SJSA1 (cell line): ENCODE measurements at places on chromosomes 4 and X. TPM values are rescaled to one million over a fixed set of nuclear protein-coding genes. Genes with fewer than 3 reads are reported as not detected.

- DNase-seq, result no peak
- no peak overlapping the region for H3K27ac ChIP-seq
- H3K4me3 ChIP-seq, result no peak overlapping the region
Observed at GRCh38 chr4:38781854-38782261, 932 bp downstream of the TLR10 start.

DNA sequence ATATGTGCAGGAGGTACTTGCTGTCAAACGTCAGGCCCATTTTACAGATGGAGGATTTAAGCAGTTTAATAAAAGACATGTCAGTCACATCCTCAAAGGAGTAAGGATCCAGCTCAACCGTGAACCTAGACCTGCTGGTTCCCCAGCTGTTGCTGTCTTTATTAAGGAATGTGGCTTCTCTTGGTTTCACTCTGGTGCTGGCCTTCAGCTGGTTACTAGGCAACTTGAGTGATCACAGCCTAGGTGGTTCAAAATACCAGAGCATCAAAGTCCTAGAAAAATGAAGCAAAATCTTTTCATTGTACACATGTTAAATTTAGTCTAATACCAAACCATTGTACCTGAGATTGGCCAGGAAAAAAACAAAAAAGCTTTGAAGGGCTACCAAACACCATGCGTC lies 32.7 kb upstream of the GLRA2 start:
- no peaks in the 10 kb centered on the region for H3K27me3 ChIP-seq
- no peaks in the 10 kb centered on the region for H3K4me1 ChIP-seq
- peak overlapping the region; percentile 39; the same call in 1 of the 2 replicates for H3K27ac ChIP-seq
- no peaks in the 10 kb centered on the region for H3K36me3 ChIP-seq
- no peak for DNase-seq

The IRS4 gene
- total RNA-seq, result not detected in 2 replicates

DNA sequence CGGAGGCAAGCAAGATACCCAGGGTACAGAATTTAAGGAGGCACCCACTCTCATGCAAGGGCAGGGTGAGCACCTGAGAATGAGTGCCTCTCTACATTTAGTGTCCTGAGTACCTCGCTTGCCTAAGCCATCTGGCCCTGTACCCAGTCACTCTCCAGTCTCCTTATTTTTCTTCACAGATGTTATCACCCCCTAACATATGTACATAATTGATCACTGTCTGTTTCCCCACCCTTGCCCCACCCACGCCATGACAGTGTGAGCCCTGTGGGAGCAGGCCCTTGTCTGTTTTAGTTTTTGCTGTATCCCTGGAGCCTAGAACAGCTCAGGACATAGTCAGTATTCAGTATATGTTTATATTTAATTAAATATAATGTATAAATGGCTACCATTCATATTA lies 113.6 kb downstream of the SPRY1 start:
- no peak overlapping the region for H3K27ac ChIP-seq
- H3K36me3 ChIP-seq, result no peaks in the 10 kb centered on the region
- no peak for DNase-seq
- no peak overlapping the region for H3K4me3 ChIP-seq

DNA sequence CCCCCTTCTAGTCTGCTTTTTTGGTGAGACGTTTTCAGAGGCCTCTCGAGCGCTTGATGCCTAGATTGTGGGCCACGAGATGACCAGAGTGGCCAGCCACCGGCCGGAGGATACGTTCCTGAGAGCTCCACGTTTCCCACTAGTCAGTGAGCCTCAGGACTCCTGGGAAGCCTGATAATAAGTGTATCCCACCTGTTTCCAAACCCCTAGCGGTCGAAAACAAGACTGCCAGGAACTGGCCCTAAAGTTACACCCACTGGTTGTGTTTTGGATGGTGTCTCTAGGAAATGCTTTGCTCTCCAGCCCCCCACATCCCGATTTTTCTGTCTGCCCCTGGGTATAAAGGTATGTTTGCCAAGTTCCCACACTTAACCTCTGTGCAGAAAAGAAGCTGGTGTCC lies 4.6 kb upstream of the RS1 start:
- H3K4me1 ChIP-seq, result peaks cover 4% of the 10 kb centered on the region
- H3K4me3 ChIP-seq, result no peak overlapping the region
- no peaks in the 10 kb centered on the region for H3K36me3 ChIP-seq
- no peak for DNase-seq

The PRDM5 gene
- total RNA-seq, result 11.1 and 20.1 TPM in 2 replicates

The CA5B gene
- total RNA-seq, result 4.6 and 7.4 TPM in 2 replicates

DNA sequence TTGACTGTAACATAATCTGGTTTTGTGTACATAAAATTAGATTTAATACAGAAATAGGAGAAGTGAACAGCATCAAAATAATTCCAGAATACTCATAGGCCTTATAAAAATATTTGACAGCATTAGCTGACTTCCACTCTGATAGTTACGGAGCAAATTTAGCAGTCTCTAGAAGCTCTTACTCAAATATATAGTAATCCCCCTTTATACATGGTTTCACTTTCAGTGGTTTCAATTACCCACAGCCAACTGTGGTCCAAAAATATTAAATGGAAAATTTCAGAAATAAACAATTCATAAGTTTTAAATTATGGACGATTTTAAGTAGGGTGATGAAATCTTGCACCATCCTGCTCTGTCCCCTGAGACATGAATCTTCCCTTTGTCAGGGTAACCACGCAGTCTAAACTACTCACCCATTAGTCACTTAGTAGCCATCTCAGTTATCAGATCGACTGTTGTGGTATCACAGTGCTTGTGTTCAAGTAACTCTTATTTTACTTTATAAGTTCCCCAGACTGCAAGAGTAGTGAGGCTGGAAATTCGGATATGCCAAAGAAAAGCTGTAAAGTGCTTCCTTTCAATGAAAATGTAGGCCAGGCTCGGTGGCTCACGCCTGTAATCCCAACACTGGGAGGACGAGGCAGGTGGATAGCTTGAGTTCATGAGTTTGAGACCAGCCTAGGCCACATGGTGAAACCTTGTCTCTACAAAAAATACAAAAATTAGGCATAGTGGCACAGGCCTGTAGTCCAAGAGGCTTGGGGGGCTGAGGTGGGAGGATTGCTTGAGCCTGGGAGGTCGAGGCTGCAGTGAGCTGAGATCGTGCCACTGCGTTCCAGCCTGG lies 17.2 kb upstream of the RTL9 start:
- no peaks in the 10 kb centered on the region for H3K27me3 ChIP-seq
- H3K36me3 ChIP-seq, result no peaks in the 10 kb centered on the region
- no peak overlapping the region for H3K4me3 ChIP-seq
- H3K27ac ChIP-seq, result no peak overlapping the region
- DNase-seq, result peak; percentile 1

DNA sequence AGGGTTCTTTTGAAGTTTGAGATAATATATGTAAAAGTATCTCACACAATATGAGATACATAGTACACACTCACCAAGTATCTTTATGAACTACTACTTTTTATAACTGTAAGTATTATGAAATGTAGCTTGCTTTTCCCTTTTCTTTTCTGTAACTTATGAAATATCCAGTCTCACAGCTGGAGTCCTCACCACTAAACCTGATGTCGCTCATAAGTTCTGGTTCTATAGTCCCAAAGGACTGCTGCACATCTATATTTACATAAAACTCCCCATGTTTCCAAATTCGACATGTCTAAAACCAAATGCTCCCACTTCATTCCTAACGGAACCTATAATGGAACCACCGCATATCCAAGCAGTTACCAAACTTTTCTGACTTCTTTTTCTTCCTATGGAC lies 186.5 kb upstream of the SLC7A11 start:
- no peak overlapping the region for H3K4me3 ChIP-seq
- DNase-seq, result no peak
- H3K36me3 ChIP-seq, result no peaks in the 10 kb centered on the region
- no peaks in the 10 kb centered on the region for H3K4me1 ChIP-seq
- H3K27me3 ChIP-seq, result no peaks in the 10 kb centered on the region

- H3K36me3 ChIP-seq, result no peaks in the 10 kb centered on the region
- DNase-seq, result no peak
- H3K4me1 ChIP-seq, result no peaks in the 10 kb centered on the region
Observed at GRCh38 chrX:149286940-149287349, 218.2 kb downstream of the IDS start.

GRCh38 chrX:9651737-9652136 lies 113.9 kb downstream of the GPR143 start:
- peaks cover 8% of the 10 kb centered on the region for H3K4me1 ChIP-seq
- DNase-seq, result no peak
- no peaks in the 10 kb centered on the region; the same call in 1 of the 2 replicates for H3K36me3 ChIP-seq
- no peak overlapping the region for H3K4me3 ChIP-seq
- no peaks in the 10 kb centered on the region for H3K27me3 ChIP-seq

The CXCL6 gene
- not detected in 2 replicates for total RNA-seq

The OTUD5 gene
- 20.0 and 23.9 TPM in 2 replicates for total RNA-seq

The PTCHD1 gene
- total RNA-seq, result not detected in 2 replicates

GRCh38 chr4:4647041-4647440 lies 105.2 kb upstream of the STX18 start:
- no peaks in the 10 kb centered on the region for H3K27me3 ChIP-seq
- no peak overlapping the region for H3K27ac ChIP-seq
- no peak overlapping the region for H3K4me3 ChIP-seq

GRCh38 chrX:47723689-47724088 lies 64.7 kb upstream of the UXT start:
- H3K27ac ChIP-seq, result no peak overlapping the region
- no peaks in the 10 kb centered on the region for H3K4me1 ChIP-seq
- no peaks in the 10 kb centered on the region for H3K27me3 ChIP-seq

GRCh38 chr4:8860892-8861575 lies 10.6 kb downstream of the HMX1 start:
- peaks cover 68% of the 10 kb centered on the region for H3K27me3 ChIP-seq
- H3K4me1 ChIP-seq, result no peaks in the 10 kb centered on the region; the same call in 1 of the 2 replicates
- H3K4me3 ChIP-seq, result no peak overlapping the region
- DNase-seq, result no peak
- H3K27ac ChIP-seq, result no peak overlapping the region

DNA sequence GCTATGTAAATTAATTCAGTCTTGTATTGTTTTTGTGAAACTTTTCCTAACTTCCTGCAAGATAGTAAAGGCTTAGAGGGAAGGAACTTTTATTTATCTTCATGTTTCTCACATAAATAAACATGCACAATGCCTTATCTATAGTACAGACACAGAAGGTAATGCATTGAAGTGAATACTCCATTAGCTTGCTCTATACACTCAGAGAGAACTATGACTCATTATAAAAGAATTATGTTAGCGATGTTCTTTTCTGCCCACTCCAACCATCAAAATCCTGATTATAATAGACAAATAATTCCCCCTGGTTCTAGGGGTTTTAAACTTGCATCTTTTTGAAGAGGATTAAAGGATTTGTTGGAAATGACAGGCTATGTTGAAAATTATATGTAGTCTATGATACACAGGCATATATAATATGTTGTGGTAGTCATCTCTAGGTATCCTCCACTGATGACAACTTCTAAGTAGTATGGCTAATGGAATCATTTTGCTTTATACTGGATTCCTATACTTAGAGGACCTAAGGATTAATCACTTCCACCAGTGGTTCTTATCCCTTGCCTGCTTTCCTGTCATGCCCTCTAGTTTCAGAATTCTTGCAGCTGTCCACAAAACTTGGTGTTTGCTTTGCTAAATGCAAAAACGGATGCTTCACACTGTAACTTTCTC lies 115.7 kb downstream of the NDST4 start:
- no peaks in the 10 kb centered on the region for H3K36me3 ChIP-seq
- peak; percentile 5 for DNase-seq
- H3K4me3 ChIP-seq, result no peak overlapping the region
- no peak overlapping the region for H3K27ac ChIP-seq

GRCh38 chr4:147734496-147734895 lies 2.6 kb downstream of the ARHGAP10 start:
- no peak for DNase-seq
- no peak overlapping the region for H3K4me3 ChIP-seq
- H3K4me1 ChIP-seq, result peaks cover 67% of the 10 kb centered on the region
- H3K27ac ChIP-seq, result 0 out of 2 replicates have a peak overlapping the region, but pooled peaks have one; percentile 90
- peaks cover 6% of the 10 kb centered on the region for H3K36me3 ChIP-seq

GRCh38 chr4:120843849-120844527 lies 78.5 kb downstream of the PRDM5 start:
- no peak overlapping the region for H3K4me3 ChIP-seq
- H3K27ac ChIP-seq, result no peak overlapping the region
- no peaks in the 10 kb centered on the region for H3K27me3 ChIP-seq
- no peaks in the 10 kb centered on the region for H3K36me3 ChIP-seq

- no peak overlapping the region for H3K27ac ChIP-seq
- H3K27me3 ChIP-seq, result no peaks in the 10 kb centered on the region
- H3K36me3 ChIP-seq, result no peaks in the 10 kb centered on the region
- H3K4me3 ChIP-seq, result no peak overlapping the region
- no peak for DNase-seq
- H3K4me1 ChIP-seq, result no peaks in the 10 kb centered on the region
Observed at GRCh38 chr4:106210021-106210420, 106.0 kb downstream of the TBCK start.

GRCh38 chrX:132266583-132267355 lies 47.5 kb upstream of the RAP2C start:
- H3K27me3 ChIP-seq, result no peaks in the 10 kb centered on the region
- no peak overlapping the region for H3K4me3 ChIP-seq

GRCh38 chr4:186685767-186686183 lies 37.9 kb downstream of the FAT1 start:
- H3K27ac ChIP-seq, result peak overlapping the region; percentile 85
- H3K36me3 ChIP-seq, result peaks cover 62% of the 10 kb centered on the region
- no peak overlapping the region for H3K4me3 ChIP-seq
- H3K4me1 ChIP-seq, result peaks cover 44% of the 10 kb centered on the region

DNA sequence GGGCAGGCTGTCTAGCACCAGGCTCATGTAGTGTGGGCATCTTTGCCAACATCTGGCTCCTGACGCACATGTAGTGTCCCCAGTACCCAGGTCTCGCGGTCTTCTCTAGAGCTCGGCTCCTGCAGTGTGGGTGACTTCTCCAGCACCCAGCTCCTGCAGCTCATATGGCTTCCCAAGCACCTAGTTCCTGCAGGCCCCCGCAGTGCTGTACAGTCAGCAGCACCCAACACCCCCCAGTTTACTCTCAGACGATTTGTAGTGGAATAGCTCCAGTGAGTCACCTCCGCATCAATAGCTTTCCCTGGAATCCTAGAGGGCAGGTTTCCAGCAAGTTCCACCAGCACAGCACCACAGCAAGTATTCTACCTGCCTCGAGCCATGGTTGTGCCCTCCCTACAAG lies 30.9 kb downstream of the ZNF41 start:
- H3K4me3 ChIP-seq, result no peak overlapping the region
- no peaks in the 10 kb centered on the region for H3K27me3 ChIP-seq
- no peak for DNase-seq
- no peaks in the 10 kb centered on the region for H3K4me1 ChIP-seq
- peaks cover 14% of the 10 kb centered on the region for H3K36me3 ChIP-seq
- H3K27ac ChIP-seq, result no peak overlapping the region

- H3K4me1 ChIP-seq, result peaks cover 2% of the 10 kb centered on the region
- H3K36me3 ChIP-seq, result no peaks in the 10 kb centered on the region
- H3K27ac ChIP-seq, result no peak overlapping the region
Observed at GRCh38 chrX:3351276-3351675, 4.8 kb upstream of the MXRA5 start.
